ENCODE measurements at places on chromosomes 2 and 18.

DNA sequence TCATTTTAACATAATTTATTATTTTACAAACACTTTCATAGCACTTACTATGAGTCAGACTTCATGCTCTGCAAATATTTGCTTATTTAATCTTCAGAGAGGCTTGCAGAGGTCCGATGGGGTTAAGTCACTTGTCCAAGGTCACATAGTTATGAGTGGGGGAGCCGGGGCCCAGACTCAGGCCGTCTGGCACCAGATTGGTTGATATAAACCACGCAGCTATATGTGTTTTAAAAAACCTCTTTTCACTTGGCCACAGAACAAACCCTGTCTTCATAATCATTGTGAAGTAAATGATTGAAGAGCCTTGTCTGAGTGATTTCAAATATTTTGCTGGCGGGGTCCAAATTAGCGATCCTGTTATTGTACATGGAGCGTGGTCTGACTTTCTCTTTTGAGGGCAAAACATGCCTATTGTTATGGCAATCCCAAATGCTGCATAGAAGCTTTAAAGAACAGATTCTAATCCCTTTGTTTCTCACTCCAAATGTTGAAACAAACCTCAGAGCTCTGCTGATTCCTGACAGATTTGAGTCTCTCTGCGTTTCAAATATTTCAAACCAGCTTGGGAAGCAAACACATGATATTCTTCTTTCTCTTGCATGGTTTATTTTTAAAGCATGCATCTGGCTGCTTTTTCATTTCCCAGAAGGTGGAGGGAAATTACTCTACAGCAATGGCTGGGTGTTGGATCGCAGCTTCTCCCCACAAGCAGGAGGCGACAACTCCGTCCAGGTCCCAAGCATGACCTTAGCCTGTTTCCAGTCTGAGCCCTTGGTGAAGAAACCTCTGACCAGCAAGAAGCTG lies 142.4 kb downstream of the DDX1 start:
- DNase-seq = peak; percentile 57

GRCh38 chr2:28373854-28374253 lies 18.8 kb upstream of the FOSL2 start:
- DNase-seq = no peak

GRCh38 chr2:219918254-219918653 lies 290.8 kb downstream of the SLC4A3 start:
- DNase-seq = no peak

GRCh38 chr2:207683879-207684627 lies 27.4 kb upstream of the CCNYL1 start:
- peak; percentile 42 for DNase-seq

GRCh38 chr2:9205486-9205885 lies 1.1 kb upstream of the ASAP2 start:
- DNase-seq = no peak

GRCh38 chr18:4004183-4004829 lies 450.8 kb downstream of the DLGAP1 start:
- DNase-seq = peak; percentile 33

DNA sequence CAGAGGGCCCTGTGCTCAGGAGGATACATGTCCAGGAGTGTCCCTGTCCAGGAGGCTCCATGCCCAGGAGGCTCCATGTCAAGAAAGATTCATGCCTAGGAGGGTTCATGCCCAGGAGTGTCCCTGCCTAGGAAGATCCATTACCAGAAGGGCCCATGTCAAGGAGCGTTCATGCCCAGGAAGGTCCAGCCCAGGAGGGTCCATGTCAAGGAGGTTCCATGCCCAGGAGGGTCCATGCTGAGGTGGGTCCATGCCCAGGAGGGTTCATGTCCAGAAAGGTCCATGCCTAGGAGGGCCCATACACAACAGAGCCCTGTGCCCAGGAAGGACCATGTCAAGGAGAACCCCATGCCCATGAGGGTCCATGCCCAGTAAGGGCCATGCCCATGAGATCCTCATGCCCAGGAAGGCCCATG lies 7.0 kb downstream of the GPR35 start:
- DNase-seq = no peak

DNA sequence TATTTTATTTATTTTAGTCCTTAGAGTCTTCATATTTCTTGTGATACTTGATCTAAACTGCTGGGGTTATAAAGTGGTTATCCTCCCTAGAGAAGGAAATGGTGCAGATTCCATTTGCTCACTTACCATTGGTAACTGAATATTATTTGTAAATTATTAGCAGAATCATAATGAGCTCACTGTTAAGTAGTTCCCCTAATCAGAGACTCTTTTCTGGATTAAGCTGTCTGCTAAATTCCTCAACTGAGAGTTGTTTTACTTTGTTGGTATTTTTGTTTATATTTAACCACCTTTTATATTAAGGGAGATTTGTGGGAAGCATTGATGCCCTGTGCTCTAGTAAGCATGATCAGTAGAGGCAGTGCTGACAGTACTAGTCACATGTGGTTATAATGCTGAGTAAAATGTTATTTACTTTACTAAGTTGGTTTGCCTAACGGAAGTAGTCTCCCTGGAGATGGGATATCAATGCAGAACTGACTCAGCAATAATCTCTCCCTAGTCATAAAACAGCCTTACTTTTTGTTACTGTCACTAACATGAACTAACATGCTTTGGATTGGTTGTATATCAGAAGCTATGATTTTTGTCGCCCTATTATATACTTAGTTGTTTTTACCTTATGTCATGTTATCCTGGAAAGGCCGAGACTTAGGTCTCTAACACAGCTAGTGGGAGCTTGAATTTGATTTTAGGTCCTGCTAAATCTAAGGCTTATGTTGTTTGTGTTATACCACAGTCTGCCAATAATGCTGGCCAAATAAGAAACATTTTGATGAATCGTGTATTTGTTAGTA lies 166.7 kb downstream of the MCFD2 start:
- DNase-seq = peak; percentile 82

- peak; percentile 88 for DNase-seq
Measured at GRCh38 chr2:235135990-235136561, 184.3 kb downstream of the SH3BP4 start.

- no peak for DNase-seq
Measured at GRCh38 chr18:26702086-26702485, 153.7 kb upstream of the KCTD1 start.

- no peak for DNase-seq
Measured at GRCh38 chr18:23284629-23285028, 149.3 kb downstream of the CABLES1 start.

DNA sequence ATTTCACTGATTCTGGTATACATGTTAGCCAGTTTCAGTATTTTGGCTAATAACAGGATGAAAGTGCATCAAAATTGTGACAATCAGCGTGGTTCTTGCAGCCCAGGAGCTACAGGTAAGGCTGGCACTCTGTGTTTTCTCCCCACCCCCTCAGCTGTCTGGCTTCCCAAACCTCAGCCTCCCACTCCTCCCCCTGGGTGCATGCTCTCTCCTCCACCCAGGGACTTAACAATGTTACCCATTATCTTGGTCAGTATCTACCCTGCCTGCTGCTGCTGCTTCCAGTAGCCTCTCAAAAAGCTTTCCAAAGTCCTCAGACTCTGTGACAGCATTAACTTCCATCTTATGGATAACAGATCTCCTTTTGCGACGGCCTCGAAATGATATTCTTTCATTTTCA lies 41.0 kb downstream of the TRABD2A start:
- DNase-seq = no peak

DNA sequence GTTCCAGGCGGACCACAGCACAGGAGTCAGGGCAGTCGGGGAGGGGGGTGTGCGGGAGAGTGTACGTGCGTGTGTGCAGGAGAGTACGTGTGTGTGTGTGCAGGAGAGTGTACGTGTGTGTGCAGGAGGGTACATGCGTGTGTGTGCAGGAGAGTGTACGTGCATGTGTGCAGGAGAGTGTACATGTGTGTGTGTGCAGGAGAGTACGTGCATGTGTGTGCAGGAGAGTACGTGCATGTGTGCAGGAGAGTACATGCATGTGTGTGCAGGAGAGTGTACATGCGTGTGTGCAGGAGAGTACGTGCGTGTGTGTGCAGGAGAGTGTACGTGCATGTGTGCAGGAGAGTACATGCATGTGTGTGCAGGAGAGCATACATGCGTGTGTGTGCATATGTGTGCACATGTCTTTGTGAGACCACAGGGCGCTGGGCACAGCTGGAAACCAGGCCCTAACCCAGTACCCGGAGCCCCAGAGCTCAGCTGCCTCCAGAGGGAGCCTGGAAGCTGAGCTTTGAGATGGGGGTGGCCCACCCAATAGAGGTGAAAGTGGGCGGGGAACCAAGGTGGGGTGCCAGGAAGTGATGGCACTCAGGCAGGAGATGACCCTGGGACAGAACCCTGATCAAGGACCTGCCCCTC lies 13.9 kb upstream of the KLHL30 start:
- no peak for DNase-seq

DNA sequence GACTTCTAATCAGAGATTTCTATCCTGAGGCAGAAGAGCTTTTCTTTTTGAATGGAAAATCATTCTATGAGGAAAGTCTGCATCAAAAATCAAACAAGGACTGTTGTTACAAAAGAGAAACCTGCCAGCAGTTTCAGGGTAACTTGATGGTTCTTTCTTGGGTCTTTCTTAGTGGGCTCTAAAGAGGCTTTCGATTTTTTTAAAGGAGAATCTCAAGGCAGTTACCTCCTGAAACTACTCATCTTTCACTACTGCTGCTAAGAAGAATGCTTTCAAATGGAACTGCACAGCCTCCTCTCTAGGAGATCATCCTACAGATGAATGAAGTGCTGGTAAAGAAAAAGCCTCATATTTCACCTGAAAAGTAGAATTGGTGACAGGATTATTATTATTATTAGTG lies 272.3 kb downstream of the ERBB4 start:
- DNase-seq = no peak

DNA sequence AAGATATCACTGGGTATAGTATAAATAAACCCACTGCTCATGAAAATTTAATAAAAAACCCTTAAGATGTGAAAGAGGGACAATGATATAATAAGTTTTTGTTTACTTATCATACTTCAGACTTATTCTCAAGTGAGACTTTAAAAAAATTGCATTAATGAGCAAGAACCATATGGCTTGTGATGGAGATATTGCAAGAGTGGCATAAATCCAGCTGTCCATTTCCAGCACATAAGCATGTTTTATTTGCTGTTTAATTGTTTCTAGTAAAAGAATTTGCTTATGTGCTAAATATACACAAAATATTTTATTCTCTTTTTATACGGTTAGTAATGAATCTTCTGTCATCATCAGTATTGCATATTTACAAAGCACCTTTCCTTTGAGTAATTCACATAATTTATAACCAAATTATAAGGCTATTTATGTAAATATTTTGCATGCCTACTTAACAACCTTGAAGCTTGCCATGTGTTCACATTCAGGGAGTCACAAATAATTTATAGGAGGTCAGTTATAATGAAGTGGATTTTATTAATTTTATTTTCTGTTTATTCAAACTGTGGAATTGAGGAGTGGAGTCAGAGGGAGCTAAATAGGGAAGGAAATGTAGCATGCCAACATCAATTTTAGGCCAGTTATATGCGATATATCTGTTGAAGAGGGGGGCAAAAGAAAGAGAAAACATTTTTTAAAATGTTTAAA lies 318.5 kb upstream of the CWC22 start:
- DNase-seq = no peak

DNA sequence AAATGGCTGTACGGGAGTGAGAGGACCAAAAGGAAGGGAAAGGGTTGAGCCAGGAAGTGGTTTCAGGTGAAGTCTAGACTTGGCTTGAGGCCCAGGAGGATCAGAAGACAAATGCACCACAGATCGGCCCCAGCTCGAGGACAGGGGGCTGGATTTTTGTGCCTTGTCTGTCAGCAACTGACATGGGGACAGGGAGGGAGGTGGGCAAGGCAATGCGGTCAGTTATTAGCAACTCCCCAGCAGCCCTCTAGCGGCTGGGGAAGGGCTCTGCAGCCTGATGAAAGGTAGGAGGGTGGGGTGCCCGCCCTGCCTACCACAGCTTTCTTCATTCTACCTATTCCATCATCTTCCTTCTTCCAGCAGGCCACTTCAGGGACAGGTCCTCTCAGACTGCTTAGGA lies 50.0 kb downstream of the CPO start:
- peak; percentile 32 for DNase-seq

DNA sequence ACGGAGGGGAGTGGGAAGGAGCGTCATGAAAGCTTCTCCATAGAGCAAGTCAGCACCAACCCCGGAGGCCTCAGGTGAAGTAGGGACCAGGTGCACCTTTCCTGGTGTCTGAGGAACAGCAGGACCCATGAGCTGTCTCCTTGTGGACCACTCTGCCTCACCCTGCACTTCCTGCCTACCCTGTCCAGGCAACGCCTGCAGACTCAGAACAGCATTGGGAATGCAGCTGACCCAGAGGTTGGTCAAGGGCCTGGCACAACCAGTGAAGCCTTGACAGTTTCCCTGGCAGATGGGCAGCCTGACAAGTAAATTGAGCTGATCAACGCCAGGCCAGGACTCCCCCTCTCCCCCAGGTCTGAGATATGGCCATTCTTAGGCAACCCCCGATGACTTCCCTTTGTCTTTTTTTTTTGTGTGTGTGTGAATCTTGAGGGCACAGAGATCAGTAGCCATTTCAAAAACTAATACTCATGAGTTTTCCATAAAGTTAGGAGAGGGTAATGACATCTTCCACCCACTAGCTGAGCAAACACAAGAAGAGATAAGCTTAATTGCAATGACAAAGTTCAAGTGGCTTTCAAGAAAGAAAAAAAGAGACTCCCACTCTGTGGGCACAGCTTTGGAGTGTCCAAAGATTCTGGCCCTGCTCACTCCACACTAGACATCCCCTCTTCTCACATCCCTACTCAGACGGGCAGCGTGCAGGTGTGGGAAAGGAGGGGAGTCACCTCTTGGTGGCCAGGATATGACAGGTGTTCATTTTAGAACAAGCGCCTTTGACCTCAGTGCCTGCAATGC lies 3.5 kb upstream of the FABP1 start:
- no peak for DNase-seq

- DNase-seq = no peak
Measured at GRCh38 chr2:28413152-28413898, 20.7 kb downstream of the FOSL2 start.

DNA sequence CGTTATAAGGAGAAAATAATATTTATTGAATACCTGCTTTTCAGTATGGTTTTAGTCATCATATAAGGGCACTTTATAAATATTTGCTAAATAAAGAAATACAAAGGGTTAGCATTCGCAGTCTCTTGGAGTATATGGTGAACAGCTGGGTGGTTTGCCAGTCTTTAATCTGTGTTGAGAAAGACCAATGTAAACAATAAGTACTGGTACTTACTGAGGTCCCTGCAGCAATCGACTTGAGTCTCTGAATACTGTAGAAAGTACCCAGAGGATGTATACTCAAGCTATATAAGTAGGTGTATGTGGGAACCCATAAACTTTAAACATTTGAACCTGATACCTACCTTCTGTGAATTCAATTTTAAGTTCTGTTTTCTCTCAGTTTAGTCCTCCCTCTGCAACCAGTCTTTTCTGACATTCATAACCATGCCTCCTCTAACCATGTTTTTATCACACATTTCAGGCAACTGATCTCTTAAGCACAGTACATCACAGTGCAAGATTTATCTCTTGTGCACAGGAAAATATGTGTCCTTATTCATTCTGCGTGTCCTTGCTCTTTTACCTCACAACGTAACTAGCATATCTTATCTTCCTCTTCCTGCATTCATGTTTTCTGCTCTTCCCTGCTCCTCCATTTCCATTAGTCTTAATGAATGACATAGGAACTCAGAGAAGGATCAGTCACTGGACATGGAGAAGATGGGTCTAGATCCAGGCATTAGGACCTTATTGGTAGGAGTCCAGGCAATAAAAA lies 21.7 kb downstream of the C18orf63 start:
- no peak for DNase-seq

GRCh38 chr2:60333264-60333663 lies 220.2 kb downstream of the BCL11A start:
- no peak for DNase-seq

- DNase-seq = no peak
Measured at GRCh38 chr2:88199912-88200682, 30.0 kb downstream of the THNSL2 start.
